ENCODE measurements at places on chromosomes 5 and 9. TPM values are rescaled to one million over a fixed set of nuclear protein-coding genes. Genes with fewer than 3 reads are reported as not detected.

Gene PTGDS
- not detected for polyA plus RNA-seq

Gene ITGA1
- 9.9 TPM for polyA plus RNA-seq

DNA sequence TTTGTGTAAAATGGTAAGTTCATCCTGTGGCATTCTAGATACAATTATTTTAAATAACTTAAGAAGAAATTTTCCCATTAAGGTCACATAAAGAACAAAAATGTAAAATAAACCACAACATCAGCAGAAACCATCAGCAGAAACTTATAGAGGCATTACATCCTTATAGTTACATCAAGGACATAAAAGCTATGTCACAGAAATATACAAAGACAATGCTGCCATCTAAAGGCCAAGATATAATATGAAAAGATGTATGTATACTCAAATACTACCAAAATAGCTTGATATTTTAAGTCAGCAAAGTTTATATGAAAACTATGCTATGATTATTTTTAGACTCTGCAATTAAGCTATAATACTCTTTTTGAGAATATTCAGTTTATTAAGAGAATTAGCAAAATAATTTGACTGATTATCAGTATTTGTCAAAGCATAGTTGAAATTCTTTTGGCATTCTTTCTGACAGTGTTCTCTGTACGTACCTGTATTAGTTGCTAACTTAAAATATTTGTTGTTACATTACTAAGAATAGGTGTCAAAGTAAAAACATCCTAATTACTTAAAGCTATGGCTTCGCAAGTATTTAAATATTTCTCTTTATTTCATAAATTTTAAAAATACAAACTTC, 36.2 kb downstream of the FBXL17 start:
- no peaks in the 10 kb centered on the region for H3K27me3 ChIP-seq
- DNase-seq = peak; percentile 12
- H3K36me3 ChIP-seq = peaks cover 17% of the 10 kb centered on the region
- no peaks in the 10 kb centered on the region for H3K4me1 ChIP-seq
- no peak overlapping the region for H3K4me3 ChIP-seq
- no peak overlapping the region for H3K27ac ChIP-seq

Gene FSTL4
- not detected for polyA plus RNA-seq

Gene BNIP1
- 16.7 TPM for polyA plus RNA-seq

DNA sequence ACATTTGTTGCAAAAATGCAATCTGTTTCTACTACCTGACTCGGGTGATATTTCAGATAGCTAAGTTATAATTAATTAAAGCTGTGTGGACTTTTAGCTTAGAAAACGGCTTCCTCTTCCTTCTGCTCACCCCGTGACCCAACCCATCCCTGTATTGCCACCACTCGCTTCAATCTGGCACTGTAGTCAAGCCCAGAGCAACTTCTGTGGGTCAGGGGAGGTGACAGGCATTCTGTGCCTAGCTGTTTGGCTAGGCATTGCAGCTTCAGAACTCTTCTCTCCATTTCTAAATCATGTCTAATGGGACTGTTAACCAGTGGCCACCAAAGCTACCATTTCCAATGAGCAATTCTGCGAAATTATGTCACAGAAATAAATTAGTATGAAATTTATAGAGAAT, 179.7 kb upstream of the TLX3 start:
- no peak overlapping the region for H3K27ac ChIP-seq
- H3K4me1 ChIP-seq = no peaks in the 10 kb centered on the region
- H3K36me3 ChIP-seq = no peaks in the 10 kb centered on the region
- H3K27me3 ChIP-seq = no peaks in the 10 kb centered on the region
- DNase-seq = no peak

Gene SLC25A48
- polyA plus RNA-seq = 0.23 TPM

All from SK-N-SH (cell line).